ENCODE measurements at places on chromosomes 1 and 21.

- DNase-seq, result no peak
Observed at GRCh38 chr1:5966543-5967205, 25.6 kb downstream of the NPHP4 start.

DNA sequence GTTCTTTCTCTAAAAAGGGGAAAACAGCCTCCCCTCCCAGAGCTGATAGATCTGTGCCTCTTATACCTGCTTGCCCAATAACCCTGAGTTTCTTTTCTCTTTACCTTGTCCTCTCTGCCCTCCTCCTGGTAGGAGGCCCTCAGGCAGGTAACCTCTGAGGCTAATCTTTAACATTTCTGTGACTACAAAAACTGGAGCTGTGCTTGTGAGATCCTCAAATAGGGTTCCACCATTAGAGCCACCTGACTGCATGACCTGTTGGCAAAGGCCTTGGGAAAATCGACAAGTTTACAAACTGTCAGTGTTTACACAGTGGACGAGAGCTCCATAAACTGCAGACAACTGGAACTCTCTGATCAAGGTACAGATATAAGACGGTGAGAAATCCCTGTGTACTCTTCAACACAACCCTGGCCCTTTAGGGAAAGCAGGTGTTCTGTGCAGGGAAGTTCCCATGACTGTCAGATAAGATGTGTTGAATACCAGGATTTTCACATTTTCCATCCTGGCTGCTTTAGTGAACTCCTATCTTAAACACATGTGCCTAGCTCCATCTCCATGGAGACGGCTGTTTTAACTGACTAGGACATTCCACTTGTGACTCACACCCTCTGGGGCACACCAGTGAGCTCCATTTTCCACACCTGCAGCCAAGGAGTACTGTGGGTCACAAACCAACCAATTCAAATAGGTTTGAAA, 38.3 kb downstream of the ECE1 start:
- peak; percentile 84 for DNase-seq

- DNase-seq, result no peak
Observed at GRCh38 chr1:69502991-69503390, 64.7 kb upstream of the LRRC7 start.

- no peak for DNase-seq
Observed at GRCh38 chr1:1199141-1199960, 7.0 kb downstream of the TNFRSF18 start.

GRCh38 chr1:155064111-155064831, 731 bp downstream of the EFNA4 start:
- peak; percentile 62 for DNase-seq

DNA sequence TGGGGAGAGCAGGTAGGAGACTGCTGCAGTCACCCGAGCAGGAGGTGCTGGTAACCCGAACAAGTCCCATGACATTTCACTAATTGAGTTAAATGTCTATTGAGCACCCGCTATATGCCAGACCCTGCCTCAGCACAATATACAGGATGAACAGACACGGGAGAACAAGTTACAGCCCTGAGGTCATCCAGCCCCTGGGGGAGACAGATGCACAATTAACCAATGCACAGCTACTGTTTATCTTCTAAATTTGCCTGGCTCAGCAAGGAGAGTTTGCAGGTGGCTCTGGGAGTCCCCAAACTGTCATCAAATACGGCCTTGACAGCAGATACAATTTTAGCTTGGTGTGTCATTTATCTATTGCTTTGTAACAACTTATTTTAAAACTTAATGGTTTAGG, 18.1 kb downstream of the CITED4 start:
- no peak for DNase-seq

DNA sequence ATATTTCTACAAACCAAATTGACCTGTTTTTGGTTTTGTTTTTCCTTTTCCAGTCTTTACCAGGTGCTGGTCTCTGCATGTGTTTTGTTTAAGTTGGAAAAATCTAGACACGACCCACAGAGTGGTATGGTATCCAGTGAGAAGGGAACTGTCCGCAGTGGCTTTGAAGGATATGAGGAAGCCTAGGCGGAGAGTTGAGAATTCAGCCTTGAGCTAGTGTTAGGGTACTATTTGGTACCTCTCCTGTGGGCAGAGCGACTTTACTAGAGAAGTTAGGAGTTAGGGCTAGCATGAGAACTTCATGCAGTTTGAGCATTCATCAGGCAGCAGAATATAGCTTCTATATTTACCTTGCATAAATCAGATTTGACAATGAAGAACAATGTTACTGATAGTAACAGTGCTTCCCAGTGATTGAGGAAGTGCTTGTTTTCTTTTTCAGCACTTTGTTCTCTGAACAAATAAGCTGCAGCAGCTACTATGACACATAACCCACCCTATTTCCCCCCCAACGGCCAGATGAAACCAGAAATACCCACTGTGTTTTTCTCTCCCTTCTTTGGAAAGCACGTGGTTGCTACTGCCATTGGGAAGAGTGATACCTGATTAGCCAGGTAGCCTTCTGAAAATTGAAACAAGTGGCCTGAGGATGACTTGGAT, 19.0 kb downstream of the MRPS6 start:
- no peak for DNase-seq

- DNase-seq, result no peak
Observed at GRCh38 chr1:3604468-3604974, 6.8 kb downstream of the MEGF6 start.

- peak; percentile 18 for DNase-seq
Observed at GRCh38 chr1:224579526-224579925, 36.6 kb upstream of the CNIH3 start.

GRCh38 chr1:119702384-119702783, 9.3 kb upstream of the PHGDH start:
- no peak for DNase-seq

DNA sequence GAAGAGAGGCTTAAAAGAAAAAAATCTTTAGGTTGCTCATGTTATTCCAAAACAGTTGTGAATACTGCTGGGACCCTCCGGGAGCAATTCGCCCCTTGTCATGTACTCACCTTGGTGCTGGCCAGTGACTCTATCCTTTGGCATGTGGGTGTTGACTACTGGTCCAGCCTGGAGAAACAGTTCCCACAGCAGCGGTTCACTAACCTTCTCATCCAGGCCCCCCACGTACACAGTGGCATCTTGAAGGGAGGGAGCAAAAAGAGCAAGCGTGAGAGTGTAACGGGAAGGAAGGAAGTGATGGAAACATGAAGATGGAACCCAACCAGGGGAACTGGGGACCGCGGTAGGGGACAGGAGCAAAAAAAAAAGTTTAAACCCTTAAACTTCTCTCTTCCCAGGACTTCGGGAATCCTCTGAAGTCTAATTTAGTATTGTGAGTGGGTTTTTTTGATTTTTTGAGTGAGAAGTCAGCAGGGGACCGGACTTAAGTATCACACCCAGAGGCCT, 494 bp downstream of the SF3B4 start:
- DNase-seq, result no peak

DNA sequence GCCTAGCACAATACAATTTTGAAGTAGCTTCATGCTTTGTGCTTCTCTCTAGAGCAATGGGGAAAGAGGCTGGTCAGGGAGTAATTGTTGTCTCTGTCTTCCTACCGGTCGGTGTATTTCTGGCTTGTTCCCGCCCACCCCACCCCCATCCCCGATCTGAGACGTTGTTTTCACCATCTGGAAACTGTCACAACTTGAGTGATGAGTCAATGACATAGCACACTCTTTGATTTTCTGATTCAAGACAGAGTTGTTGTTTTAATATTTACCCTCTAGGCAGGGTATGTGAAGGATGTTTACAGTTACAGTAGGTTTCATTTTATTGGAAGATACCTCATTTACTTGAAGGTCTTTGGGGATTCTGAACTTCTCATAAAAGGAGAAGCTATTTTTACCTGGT, 7.0 kb downstream of the IL12RB2 start:
- DNase-seq, result no peak

DNA sequence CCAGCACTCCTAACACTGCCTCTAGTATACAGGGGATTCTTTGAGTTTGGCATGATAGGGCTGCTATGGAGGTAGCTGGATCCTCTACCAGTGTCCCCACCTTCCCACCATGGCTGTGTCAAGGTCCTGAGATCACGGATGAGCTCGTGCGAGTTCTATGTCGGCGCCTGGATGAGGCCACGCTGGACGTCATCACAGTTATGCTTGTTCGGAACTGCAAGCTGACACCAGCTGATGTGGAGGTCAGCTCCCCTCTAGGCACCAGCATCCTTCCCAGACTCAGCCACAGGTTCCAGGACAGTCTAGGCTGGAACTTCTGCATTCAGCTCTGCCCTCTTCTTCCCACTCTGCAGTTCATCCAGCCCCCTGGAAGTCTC, 15.2 kb downstream of the HYI start:
- no peak for DNase-seq

DNA sequence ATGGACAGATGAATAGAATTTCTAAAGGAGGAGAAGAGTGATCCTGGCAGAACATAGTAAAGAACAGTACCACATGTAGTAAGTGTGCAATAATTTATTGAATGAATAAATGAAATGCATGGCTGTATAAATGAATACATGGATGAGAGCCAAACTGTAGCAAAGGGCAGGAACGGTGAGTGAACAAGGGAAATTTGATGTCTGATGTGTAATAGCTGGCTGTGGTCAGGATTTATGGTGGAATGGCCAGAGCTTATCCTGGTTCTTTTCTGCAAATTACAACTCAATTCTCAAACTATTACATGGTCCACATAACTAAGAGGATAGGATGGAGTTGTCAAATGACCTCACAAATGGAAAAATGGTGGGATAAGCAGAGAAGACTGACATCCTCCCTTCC, 43.2 kb upstream of the ARHGAP29 start:
- no peak for DNase-seq

GRCh38 chr1:187114792-187115191, 286.0 kb downstream of the PLA2G4A start:
- no peak for DNase-seq

DNA sequence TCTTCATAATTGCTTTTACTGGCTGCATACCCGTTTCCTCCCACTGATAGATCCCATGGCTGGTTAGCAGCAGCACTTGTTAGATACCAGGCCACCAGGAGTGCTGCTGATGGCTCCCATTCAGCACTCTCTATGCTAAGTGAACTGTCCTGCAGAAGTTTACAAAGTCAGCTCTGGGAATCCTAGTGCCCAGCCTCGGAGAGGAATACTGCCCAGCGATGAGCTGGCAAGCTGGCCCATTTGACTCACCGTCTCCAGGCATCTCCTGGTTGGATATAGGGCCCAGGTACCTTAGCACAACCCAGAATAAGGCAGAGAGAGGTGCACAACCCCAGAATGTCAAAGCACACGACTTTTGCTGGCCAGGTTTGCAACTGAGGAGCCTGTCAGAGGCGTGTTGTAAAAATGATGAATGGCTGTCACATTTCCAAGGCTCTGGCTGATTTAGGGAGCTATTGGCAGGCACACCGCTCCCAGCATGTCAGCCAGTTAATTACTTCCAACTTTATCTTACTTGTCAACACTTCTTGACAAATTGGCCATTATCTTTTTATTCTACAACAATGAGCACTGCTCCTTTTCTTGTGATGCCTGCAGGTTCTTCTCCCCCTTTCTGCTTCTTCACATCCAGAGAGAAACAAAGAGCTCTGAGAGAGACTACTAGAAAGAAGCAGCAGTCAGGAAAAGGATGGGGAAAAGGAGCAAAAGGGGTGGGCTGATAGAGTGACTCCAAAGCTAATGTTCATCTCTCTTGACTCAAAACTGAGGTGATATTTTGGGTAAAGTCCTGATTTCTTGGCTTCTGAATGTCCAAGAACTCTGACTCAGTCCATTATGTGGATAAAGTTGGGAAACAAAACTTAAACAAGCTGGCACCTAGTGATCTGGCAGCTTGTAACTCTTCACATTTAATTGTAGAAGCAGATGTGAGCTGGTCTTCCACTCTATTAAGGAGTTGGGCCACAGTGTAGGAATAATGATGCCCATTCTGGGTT, 10.8 kb upstream of the ANGPTL7 start:
- no peak for DNase-seq

DNA sequence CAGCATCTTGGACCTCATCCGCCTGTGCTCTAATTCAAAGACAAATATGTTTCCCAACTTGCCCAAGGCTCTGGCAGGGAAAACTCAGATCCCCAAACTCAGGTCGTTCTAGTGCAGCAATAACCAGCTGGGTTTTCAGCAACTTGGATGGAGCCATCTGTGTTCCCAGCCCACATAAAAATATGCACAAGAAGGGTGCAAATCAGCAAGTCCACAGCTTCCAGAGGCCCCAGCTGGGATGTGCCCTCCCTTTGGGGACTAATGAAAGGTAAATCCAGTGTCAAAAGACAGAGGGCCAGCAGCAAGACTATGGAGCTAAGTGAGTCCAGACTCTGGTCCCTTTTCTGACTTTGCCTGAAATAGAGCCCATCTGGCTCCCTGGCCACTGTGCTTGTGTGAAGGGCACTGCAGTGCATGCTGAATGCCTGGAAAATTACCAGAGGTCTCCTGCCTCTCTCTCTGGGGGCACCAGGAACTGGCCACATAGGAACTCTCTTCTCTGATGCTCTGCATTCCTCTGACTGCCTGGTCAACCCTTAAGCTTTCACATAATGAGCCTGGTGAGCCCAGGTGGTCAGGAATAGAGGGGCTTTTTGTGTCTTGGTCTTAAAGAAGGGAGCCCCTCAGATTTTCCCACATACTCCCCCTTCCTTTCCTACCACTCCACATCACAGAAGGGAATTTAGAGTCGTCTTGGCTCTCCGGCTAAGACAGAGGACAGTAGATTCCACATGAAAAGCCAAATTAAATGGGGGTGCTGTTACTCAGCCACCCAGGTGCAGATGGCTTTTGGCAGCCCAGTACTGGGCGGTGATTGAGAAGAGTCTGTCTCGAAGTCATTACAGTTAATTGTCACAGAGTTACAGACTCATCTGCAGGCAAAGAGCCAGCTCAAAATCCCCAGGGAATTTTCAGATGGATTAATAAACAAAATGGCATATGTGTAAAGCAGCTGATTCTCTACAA, 88.1 kb upstream of the C1orf21 start:
- DNase-seq, result no peak

GRCh38 chr1:67211589-67212563, 45.6 kb downstream of the IL23R start:
- no peak for DNase-seq

DNA sequence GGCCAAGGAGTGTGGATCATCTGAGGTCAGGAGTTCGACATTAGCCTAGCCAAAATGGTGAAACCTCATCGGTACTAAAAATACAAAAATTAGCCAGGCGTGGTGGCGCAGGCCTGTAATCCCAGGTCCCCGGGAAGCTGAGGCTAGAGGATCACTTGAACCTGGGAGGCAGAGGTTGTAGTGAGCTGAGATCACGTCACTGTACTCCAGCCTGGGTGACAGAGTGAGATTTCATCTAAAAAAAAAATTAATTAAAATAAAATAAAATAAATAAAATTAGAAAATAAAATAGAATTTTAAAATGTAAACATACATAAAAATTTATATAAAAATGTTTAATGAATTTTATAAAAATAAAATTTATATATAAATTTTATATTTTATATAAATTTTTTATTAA, 5.8 kb upstream of the VPS26C start:
- no peak for DNase-seq
